ENCODE measurements at places on chromosomes 3 and 15.

- DNase-seq, result no peak
Observed at GRCh38 chr3:168094580-168094876, 1.2 kb downstream of the GOLIM4 start.

GRCh38 chr3:196514913-196515621, at the start of gene SMCO1:
Gene SMCO1, minus strand, starts transcription at chr3:196515346. Its CDS starts 137 bp downstream, at chr3:196515209.
- no peak for DNase-seq

GRCh38 chr3:114171677-114172076, 7.2 kb downstream of the DRD3 start:
- DNase-seq, result no peak

DNA sequence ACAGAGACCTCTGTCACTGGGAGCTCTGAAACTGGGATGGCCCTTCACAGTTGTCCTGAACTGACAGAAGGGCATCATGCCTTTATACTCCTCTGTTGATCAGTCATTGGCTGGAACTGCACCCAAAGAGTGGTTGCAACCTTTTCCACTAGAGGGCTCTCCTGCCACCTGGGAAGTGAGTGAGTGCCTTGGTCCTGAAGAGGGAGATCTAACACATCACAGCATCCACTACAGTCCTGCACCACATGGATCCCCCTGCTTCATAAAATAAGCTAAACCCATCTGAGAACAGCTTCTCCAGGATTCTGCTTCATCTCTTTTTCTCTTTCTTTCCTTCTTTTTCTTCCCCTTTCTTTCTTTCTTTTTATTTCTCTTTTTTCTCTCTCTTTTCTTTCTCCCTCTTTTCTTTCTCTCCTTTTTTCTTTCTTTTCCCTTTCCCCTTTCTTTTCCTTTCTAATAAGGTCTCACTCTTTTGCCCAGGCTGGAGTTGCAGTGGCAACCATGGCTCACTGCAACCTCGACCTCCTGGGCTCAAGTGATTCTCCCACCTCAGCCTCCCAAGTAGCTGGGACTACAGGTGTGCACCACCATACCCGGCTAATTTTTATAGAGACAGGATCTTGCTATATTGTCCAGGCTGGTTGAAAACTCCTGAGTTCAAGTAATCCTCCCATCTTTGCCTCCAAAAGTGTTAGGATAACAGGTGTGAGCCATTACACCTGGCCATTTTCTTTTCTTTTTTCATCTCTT, 42.8 kb upstream of the RAF1 start:
- DNase-seq, result peak; percentile 78

Data from EH (cell line).